Stimulated activated CD8-positive, alpha-beta memory T cell treated with anti-CD3 and anti-CD28 coated beads, Interleukin-7, amount 100 ng/mL, for 1 hour (primary cell): ENCODE measurements at places on chromosomes 5 and 9.

DNA sequence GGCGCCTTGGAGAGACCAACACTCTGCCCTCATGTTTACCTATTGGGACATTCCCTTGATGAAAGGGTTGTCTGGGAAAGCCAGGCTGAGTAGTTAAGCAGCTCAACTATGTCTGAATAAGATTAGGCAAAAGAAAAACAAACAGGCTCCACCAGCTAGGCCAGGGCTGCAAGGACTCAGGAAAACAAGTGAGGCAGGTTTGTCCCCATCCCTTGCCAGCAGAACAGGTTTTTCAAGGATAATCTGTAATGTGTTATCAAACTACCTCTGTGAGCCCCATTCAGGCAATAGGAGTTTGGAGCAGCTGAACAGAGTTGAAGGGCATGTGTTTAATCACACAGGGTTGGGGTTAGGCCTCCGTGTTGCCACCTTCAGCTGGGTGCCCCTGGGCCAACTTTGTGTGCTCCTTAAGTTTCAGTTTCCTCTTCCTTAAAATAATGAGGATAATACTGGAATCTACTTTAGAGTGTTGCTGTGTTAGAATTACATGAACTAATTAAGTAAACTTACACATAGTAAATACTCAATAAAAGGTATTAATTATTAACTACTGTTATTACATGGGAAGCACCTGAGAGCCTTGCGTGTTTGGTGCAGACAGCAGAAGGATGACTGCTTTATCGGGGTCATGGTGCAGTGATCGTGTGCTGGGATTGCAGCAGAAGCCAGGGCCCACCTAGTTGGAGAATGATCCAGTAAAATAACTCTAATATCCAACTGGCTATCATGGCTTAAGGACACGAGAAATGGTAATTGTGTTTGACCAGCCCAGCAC, 72.1 kb upstream of the ATP10B start:
- no peak for DNase-seq

GRCh38 chr5:108174286-108174685, 207.6 kb downstream of the FBXL17 start:
- no peak for DNase-seq

GRCh38 chr9:89967527-89967926, 362.7 kb downstream of the GADD45G start:
- DNase-seq: no peak

GRCh38 chr5:153491038-153491744, 721 bp downstream of the GRIA1 start:
- no peak for DNase-seq

- no peak for DNase-seq
Observed at GRCh38 chr5:179558932-179559283, 8.6 kb downstream of the RUFY1 start.

DNA sequence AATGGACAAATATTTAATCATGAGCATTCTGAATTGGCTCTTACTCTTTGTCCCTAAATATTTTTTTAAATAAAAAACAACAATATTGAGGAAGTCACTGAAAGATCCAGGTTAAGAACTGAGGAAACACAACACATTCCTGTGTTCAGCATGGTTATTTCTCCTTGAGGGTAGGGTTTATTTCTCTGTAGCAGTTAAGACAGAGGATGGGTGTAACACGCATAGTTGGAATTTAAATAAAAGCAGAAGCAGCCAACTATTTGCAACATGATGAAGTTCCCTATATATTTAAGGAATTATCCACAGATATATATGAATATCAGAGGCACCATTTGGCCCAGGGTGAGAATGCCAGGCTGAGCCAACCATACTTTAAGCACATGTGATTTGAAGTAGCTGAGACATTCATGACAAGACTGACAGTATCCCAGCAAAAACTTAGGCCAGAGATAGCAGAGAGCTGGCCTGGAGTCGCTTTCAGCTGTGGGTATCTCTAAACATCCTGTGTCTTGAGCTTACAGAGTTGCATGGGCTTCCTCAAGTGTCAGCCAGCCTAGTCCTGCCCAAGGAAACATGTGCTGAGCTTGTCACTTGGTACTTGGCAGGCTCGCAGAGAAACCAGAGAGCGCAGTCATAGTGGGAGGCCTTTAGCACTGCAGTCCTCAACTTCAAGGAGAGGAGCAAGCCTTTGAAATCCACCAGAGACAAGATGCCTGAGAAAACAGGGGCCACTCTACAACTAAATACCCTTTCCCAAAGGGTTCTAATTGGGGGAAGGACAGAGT, 43.6 kb downstream of the SEMA5A start:
- DNase-seq: no peak

DNA sequence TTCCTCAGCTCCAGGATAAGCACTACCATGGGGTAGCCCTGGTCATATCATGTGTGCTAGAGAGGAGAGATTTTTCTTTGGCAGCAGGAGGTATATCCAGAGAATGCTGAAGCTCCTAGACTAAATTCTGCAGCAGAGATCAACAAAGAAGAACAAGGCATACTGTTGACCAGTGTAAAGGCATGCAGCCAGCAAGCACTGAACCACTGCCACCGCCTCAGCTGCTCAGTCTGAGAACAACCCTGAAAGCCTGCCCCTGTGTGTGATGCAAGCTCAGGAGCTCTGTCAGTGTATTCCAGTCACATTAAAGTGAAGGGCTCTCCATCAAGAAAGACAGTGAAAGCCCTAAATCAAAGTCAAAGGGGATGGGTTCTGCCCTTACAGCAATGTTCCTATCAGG, 439.5 kb upstream of the CD180 start:
- no peak for DNase-seq

DNA sequence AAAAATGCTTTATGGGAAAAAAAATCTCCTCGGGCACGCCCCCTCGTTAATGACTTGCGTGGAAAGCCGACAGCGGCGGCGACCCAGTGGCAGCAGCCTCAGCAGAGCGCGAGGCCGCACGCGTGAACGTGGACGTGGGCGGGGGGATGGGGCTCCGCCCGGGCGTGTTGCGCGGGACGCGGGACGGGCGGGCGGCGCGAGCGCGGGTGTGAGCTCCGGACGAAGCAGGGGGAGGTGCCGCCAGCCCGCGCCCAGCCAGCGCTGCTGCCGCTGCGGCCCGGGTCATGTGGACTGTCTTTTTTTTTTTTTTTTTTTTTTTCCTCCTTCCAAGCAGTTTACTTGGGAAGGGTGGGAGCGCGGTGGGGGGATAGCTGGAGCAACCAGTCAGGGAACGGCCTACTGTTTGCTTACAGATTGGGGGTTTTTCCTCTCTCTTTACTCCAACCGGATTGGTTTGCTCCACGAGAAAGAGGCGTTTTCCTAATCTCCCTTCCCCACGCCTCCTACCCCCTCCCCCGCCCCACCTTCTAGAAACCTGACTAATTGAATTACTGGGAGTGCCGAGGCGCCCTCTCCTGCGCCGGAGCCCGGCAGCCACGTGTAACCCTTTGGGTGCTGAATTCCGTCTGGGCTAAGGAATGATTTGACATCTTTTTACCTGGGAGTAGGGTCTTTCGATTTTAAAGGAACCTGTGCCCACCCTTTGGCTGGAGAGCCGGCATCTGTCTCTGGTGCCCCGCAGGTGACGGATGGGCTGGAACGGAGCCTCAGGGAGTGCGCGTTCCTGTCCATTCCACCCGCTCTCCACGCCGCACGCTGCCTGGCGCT, 1.7 kb upstream of the EFNA5 start:
- no peak for DNase-seq

DNA sequence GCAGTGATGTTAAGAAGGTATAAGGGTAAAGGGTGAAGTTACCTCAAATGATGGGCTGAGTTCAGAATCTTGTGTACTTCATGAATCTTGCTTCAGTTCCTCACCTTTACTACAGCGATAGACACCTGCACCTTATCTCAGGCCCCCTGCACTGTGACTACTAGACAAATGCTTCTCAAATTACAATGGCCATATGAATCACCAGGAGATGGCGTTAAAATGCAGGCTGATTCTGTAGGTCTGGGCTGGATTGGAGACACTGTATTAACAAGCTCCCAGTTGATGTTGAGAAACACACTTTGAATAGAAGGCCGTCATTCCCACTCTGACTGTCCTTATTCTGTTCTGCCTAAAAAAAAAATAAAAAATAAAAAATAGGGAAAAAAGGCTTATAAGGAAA, 29.8 kb downstream of the TARS1 start:
- DNase-seq: no peak

DNA sequence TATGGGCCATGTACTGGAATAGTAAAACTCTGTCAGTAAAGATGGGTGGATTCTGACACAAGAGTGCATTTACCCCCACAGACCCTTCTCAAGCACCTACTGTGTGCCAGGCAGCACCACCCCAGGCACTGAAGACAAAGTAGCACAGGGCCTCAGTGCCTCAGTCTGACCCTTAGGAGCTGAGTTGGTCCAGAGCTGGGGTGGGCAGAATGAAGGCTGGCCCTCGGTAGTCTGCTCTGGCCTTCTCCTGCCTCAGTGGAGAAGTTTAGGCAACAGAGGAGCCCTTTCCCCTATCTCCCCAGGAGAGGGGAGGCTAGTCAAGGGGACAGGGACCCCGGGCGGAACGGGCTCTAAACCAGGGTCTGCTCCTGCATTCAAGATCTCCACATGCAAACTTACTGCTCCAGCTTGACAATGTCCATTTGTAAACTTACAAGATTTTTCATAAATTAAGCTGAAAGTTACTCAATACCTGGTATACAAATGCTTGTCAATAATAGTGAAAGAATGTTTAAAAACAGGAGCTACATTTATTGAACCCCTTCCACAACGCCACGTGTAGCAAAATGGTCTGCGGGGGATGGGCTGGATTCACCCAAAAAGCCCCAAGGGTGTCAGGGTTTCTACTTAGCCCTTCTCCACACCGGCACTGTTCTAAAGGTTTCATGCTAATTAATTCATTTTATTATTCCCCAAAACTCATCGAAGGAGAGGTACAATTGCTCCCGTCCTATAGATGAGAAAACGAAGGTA, 1.5 kb downstream of the VDAC1 start:
- no peak for DNase-seq

GRCh38 chr5:25327172-25327571, 682.4 kb upstream of the CDH10 start:
- DNase-seq: no peak

GRCh38 chr5:16507716-16508115, 42.1 kb upstream of the ZNF622 start:
- no peak for DNase-seq

GRCh38 chr9:125106285-125106893, 36.9 kb downstream of the SCAI start:
- DNase-seq: no peak

DNA sequence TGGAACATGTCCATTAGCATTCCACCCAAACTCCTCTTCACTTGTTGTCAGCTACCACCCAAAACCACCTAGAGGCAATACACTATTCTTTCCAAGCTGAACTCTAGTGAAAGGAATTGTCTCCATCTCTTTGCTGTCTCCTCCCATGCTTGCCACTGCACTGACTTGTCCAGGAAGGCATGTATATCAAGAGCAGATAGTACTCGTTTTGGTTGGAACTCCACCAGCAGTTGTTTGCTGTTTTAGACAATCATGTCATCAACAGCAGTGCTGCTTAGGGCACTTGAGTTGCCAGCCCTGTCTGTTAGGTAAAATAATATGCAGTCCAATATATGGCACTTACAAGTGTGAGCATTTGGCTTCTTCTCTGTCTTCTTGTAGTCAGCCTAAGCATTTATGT, 80.0 kb upstream of the SAP30L start:
- DNase-seq: no peak

DNA sequence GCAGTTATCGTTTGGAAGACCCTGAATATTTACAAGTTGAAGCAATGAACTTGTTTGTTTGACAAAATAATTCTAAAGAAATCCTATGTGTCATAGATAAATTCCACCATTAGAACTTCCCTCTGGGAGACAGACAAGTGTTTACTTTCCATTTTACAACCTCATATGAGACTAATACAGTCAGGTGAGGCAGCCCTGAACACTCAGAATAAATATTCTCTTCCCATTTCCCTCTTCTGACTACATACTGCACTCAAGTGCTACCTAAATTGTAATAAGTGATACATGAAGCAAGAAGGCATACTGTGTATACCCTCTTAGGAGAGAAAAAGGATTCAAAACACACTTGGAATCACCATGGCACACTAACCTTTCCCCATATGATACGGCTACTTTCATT, 6.8 kb downstream of the RASEF start:
- no peak for DNase-seq

DNA sequence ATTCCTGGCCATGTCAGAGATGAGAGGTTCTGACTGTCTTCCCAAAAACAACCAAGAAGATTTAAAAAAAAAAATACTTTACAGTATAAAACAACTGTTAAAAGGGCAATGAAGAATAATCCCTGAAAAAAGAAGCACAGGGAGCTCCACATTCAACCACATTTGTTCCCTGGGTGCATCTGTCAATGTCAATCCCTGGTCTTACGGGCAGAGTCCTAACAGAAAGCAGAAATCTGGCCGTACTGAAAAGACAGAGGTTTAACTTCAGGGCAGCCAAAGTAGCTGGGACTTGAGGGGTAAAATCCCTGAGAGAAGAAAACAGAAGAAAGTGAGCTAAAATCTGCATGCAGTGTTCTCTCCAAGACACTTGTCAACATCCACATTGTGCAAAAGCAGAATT, 76.6 kb downstream of the RICTOR start:
- DNase-seq: no peak

DNA sequence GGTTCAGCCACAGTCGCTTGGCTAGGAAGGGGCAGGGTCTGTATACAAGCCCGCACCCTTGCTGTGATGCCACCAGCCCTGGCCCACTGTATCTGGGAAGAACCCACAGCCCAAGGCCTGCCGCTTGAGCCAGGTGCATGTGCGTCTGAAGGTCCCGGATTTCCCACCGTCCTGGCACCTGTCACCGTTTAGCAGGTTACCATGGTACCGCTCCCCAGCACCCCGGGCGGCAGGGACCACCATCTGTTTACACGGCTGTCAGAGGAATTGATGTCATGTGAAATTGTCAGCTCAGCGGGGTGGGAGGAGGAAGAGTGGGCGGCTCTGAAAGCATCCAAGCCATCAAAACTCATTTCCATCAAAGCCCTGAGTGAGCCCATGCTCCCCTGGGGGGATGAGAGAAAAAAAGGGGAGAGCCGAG, 92.7 kb downstream of the HRH2 start:
- DNase-seq: no peak

DNA sequence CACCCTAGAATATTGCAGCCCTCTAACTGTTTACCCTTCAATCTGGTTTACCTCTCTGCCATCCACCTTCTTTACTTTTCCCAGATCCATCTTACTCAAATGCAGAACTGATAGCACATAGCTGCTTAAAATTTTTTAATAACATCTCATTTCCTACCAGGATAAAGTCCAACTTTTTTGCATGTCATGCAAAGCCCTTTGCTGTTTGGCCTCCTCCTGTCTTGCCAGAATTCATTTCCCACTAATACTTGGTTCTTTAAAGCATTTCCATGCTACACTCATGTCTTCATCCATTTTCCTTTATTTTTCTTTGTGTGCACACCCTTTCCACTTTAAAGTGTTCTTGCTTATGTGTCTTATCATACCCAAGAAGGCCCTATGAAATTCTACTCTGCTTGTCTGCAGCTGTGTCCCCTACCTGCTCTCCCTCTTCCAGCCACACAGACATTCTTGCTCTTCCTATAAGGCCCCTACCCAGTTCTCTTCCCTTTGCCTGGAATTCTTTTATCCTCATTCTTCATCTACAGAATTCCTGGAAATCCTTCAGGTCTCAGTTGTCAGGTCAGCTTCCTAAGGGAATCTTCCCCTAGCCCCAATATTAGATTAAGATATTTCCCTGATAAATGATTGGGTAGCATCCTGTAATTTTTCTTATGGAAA, 50.3 kb downstream of the TLE4 start:
- no peak for DNase-seq

- DNase-seq: no peak
Observed at GRCh38 chr5:136133222-136133921, 727 bp downstream of the SMAD5 start.

GRCh38 chr5:140588311-140589070, 23.9 kb downstream of the SLC35A4 start:
- DNase-seq: no peak
